ENCODE measurements at places on chromosomes 2 and 18.

- DNase-seq, result no peak
These were observed 61.9 kb upstream of the PPP1CB start for GRCh38 chr2:28689771-28690170.

DNA sequence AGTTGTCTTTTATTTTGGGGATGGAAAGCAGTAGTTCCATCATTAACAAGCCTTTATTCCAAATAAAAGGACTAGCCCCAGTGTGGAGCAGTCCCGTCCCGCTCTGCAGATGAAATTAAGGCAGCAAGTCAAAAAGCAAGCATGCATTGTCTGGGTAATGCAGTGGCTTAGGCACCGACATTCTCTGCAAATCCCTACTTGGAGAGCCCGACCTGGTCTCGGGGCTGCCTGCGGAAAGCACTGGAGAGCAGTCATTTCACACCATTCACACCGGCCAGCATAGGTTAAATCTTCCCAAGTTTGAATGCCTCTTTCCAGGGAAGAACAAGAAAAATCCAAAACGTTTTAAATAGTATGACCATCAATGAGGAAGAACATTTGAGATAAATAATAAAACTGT lies 24.4 kb upstream of the RAB12 start:
- no peak for DNase-seq

- no peak for DNase-seq
These were observed 376.3 kb downstream of the GPD2 start for GRCh38 chr2:156812496-156812895.

DNA sequence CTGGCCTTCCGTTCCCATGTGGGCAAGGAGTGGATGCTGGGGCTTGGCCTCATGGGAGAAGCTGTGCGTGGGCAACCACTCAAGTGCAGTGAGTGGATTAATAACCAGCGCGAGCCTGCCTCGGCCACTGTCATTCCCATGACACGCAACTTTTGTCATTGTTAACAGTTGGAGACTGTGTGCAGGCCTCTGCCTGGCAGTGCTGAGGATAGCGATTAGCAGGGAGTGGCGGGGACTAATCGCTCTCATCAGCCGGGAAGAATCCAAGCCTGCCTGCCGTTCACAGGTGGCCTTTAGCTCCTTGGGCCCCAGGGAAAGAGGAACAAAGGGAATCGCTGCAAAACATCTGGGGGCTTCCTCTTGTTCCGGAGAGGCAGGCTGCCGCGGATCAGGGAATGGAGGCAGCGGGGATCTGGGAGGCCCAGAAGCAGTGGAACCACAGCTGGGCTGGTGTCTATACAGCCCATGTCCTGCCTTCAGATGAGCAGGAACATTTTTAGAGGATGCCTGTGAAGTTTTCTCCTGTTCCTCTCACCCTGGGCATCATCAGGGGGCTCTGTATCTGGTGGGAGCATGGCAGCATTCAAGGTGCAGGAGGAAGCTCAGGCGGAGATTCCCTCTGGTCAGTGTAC lies 53.8 kb downstream of the CTIF start:
- DNase-seq, result no peak

DNA sequence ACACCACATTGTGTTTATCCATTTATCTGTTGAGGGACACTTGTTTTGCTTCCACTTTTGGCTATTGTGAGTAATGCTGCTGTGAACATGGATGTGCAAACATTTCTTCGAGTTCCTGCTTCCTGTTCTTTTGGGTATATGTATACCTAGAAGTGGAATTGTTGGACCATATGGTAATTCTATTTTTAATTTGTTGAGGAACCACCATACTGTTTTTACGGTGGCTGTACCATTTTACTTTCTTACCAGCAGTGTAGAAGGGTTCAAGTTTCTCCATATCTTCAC lies 23.1 kb downstream of the ANXA4 start:
- DNase-seq, result no peak

- DNase-seq, result no peak
These were observed 55.7 kb downstream of the LOXHD1 start for GRCh38 chr18:46601141-46601805.

Measured in T-helper 2 cell treated with Interferon-gamma antibody and Interleukin-4, amounts not matched to agents 5 μg/mL and 100 μg/mL, for 36 hours (primary cell).